ENCODE measurements at places on chromosomes 4 and X. TPM values are rescaled to one million over a fixed set of nuclear protein-coding genes. Genes with fewer than 3 reads are reported as not detected.

GABRG1 gene
- total RNA-seq = not detected

DCAF4L1 gene
- 0.13 TPM for total RNA-seq

TMPRSS11B gene
- not detected for total RNA-seq

PARM1 gene
- 0.65 TPM for total RNA-seq

NAA11 gene
- not detected for total RNA-seq

ATOH1 gene
- not detected for total RNA-seq

GK gene
- total RNA-seq = 27.9 TPM

GPC4 gene
- total RNA-seq = 3.9 TPM

FGG gene
- 0.88 TPM for total RNA-seq

PRAF2 gene
- total RNA-seq = 27.6 TPM

ANOS1 gene
- 0.24 TPM for total RNA-seq

ADRA2C gene
- total RNA-seq = not detected

TCEAL7 gene
- total RNA-seq = 30.5 TPM

NSD2 gene
- 27.1 TPM for total RNA-seq

TBC1D25 gene
- total RNA-seq = 7.9 TPM

LRCH2 gene
- total RNA-seq = 21.7 TPM

BANK1 gene
- total RNA-seq = not detected

UNC5C gene
- total RNA-seq = 11.4 TPM

STEEP1 gene
- 16.4 TPM for total RNA-seq

TLR2 gene
- 0.08 TPM for total RNA-seq

XAGE2 gene
- not detected for total RNA-seq

ARSD gene
- total RNA-seq = 8.8 TPM

CXCL5 gene
- total RNA-seq = 10.9 TPM

All from epithelial cell of alveolus of lung (primary cell).